Fibroblast of skin of abdomen (primary cell): ENCODE measurements at places on chromosomes 3 and 15.

- DNase-seq: no peak
Observed at GRCh38 chr3:37218206-37218605, 43.8 kb upstream of the LRRFIP2 start.

GRCh38 chr15:58446521-58446920 is 14.7 kb downstream of the LIPC start:
- no peak for DNase-seq

DNA sequence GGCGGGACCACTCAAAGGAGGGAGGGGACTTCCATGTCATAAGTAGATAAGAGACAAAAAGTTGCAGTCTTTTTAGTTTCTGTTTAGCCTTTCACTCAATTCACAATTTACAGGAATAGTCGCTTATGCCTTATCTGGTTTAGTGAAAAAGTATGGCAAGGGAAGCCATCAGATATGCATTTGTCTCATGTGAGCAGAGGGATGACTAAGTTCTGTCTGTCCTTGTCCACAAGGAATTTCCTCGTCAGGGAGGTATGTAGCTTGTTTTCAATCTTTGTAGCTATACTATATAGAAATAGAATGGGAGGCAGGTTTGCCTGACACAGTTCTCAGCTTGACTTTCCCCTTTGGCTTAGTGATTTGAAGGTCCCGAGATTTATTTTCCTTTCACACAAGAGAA is 882.8 kb downstream of the NAALADL2 start:
- peak; percentile 62 for DNase-seq

GRCh38 chr3:51257870-51258269 is 127.2 kb upstream of the MANF start:
- no peak for DNase-seq

DNA sequence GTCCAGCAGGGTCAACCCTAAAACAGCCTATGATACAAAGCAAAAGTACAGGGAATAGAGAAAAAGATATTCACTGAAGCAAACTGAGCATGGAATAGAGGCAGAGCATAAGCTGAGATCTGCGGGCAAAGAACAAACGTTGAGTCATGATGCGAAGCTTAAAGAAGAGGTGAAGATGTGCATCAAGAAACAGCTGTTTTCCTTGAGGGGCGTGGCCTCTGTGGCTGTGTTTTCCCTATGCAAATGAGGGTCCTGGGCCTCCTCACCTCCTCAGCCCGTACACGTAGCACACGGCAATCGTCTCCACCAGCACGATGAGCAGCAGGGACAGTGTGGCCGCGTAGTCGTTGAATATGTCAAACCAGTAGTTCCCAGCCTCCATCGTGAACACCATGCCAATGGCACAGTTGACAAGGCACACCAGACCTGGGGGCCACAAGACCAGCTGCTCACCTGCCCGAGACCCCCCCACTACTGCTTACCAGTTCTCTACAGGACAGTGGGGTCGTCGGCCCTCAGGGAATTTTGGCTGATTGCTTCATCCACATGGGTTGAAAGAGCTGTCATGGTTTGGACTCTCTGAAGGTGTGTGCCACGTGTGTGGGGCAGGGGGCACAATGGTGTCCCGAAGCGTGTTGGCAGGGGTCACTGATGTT is 33.6 kb downstream of the SLC6A20 start:
- DNase-seq: no peak

- no peak for DNase-seq
Observed at GRCh38 chr15:58046467-58046866, 19.0 kb downstream of the ALDH1A2 start.

DNA sequence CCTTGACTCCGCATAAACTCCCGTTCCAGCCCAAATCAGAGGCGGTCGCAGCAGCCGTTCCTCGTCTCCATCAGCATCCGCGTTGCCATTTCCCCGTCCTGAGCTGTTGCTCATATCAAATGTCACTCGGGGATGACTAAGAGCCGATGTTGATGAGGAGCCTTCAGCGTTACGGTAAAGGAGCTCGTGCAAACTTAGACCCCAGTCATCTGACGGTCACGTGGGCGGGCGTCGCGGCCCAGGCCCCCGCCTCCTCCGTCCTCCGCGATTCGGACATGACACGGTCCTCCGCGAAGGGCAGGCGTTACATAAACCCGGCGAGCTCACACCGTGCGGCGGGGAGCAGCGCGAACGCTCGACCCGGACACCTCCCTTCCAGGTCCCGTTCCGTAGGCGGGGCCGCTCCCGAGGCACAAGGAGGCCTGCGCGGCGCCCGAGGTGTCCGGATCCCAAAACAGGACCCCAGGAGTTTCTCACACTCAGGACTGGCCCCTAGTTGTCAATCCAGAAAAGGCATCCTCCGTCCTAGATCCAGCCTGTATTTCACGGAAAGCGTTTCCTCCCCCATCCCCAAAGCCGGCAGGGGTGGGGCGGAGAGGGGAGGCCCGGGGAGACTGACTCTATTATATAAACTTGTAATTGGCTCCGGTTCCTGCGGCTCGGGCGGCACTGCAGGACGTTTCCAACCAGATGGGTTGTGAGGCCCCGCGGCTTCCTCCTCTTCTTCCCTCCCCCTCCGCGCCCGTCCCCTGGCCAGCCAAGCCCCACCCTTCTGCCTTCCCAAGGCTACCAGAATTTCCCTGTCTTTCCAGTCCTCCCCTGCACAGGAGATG is 100.0 kb upstream of the IGF1R start:
- peak; percentile 80 for DNase-seq

- no peak for DNase-seq
Observed at GRCh38 chr3:151919030-151919328, 45.5 kb downstream of the SUCNR1 start.

DNA sequence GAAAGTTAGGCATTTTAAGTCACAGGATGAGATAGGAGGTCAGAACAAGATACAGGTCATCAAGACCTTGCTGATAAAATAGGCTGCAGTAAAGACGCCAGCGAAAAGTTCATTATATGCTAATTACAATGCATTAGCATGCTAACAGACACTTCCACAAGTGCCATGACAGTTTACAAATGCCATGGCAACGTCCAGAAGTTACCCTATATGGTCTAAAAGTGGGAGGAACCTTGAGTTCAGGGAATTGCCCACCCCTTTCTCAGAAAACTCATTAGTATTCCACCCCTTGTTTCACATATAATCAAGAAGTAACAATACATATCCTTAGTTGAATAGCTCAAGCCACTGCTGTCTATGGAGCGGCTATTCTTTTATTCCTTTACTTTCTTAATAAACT is 92.7 kb upstream of the PLXND1 start:
- DNase-seq: no peak

DNA sequence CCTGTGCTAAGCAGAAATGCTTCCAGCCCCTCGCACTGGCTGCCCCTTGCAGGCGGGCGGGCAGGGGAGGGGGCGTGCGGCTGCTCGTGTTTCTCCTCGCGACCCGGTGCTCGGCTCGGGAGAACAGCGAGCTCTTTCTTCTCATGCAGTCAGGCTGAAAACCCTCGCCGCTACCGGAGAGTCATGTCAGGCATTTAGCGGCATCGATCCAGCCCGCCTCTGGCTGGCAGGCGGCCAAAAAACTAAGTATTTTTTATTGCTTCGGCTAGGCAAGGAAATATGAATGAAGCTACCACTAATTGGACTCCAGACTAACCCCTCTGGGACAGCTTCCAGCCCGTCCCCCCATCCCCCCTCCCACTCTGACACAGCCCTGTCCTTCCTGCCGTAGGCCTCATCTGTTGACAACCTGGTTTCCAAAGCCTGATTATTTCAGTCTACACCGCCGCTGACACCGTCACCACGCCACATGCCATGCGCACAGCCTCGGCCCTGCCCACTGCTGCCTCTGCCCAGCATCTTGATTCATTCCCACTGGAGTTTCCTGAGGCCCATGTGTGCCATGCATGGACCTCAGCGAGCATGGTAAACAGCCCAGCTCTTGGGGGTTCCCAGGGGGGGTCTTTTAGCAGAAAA is 35.3 kb downstream of the TLE3 start:
- peak; percentile 99 for DNase-seq
